ENCODE measurements at places on chromosomes 7 and 10.

DNA sequence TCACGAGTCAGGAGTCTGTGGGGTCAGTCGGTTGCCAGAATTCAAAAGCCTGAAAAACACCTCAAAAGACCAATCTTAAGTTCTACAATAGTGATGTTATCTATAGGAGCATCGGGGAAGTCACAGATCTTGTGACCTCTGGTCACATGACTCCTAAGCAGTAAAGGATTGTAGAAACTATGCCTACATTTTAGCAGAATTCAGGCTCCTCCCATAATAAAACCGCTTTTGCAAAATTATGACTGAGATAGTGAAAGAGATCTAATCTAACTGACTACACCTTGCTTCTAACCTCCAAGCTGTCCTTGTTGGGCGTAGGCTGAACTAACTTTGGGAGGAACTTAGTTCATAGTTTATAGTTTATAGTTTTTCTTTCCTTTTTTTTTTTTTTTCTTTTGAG is 16.6 kb downstream of the SSMEM1 start:
- no peak for DNase-seq

- peak; percentile 41 for DNase-seq
Measured at GRCh38 chr10:123995461-123996131, 97.8 kb downstream of the CHST15 start.

GRCh38 chr7:78479348-78479747 is 680.8 kb downstream of the PHTF2 start:
- no peak for DNase-seq

DNA sequence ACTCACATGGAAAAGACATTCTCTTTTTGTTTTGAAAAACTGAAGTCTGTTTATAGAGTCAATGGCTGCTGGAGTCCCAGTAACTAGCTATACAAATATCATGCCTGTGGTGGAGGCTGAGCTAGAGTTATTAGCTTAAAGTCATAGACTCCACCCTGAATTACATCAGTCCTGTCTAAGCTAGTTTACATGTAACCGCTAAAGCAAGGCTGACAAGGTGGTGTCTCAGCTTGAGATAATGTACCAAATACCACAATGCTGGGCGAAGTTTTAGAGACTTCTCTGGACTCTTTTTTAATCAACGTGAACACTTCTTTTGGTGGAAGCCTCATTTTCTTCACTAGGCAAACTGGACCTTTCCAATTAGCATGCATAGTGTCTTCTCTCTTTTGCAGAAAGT is 219.4 kb downstream of the ANK3 start:
- DNase-seq, result no peak

GRCh38 chr7:45031829-45032228 is 31.8 kb downstream of the CCM2 start:
- no peak for DNase-seq

GRCh38 chr7:31775556-31775955 is 88.5 kb downstream of the PPP1R17 start:
- no peak for DNase-seq

DNA sequence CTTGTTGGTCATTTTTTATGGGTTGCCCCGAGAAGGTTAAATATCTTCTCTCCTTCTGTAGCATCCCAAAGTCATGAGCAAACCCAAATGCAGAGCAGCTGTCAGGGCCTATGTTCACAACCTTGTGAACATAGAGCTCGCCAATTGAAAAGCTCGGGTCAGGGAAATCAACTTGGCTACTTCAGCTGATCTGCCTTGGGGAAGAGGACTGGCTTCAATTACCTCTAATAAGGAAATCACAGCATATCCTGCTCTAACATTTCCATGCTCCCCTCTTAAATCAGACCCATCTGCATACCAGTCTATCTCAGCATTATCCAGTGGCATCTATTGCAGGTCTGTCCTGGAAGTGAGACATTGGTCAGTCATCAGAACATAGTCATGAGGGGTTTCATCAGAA is 105.6 kb downstream of the ANKRD26 start:
- DNase-seq, result no peak

GRCh38 chr10:22580711-22581110 is 133.7 kb downstream of the PIP4K2A start:
- no peak for DNase-seq

DNA sequence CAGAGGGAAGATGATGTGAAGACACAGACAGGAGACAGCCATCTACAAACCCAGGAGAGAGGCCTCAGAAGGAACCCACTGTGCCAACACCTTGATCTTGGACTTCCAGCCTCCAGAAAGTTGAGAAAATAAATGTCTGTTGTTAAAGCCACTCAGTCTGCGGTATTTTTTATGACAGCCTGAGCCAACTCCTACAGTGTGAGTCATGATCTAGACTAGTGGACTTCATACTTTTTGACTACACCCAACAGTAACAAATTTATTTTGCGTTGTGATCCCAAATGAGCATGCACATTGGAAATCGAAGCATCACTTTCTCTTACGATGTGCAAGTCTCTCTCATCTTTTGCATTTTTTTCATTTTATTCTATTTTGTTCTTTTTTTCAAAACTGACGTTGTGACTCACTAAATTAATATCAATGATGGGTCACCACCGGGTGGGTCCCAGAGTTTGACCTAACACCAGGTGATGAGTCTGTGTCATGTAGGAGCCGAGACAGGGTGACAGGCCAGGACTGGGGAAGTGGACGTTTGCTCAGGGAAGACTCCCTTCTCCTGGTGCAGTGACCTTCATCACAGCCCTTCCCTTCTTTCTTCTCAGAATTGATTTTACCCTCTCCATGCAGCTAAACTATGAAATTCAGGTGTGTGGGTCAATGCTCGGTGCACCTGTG is 28.9 kb downstream of the PHYH start:
- DNase-seq, result no peak

- no peak for DNase-seq
Measured at GRCh38 chr7:42292991-42293521, 56.0 kb upstream of the GLI3 start.

DNA sequence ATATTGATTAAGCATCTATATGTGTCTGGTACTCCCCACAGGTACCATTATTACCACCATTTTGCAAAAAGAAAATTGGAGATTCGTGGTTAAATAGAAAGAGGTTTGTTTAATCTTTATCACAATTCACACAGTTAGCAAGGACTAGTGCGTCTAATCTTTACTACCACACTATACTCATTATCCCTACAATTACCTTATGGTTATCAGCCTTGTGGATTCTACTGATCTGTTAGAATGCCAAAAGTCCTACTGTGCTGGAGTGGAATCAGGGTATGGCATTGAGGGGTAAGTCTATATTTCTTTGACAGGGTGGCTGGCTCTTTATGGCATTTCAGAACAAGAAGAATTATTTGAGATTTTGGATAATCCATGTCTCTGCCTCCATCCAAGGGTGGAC is 156.1 kb downstream of the RNLS start:
- no peak for DNase-seq

All from activated CD8-positive, alpha-beta memory T cell treated with anti-CD3 and anti-CD28 coated beads, Interleukin-2, amount 10 ng/mL, durations not matched to agents 7 days and 5 days (primary cell).